ENCODE measurements at places on chromosomes 12 and 14.
A peak's percentile ranks its signal among the peaks of the same experiment; 100 is the strongest.

DNA sequence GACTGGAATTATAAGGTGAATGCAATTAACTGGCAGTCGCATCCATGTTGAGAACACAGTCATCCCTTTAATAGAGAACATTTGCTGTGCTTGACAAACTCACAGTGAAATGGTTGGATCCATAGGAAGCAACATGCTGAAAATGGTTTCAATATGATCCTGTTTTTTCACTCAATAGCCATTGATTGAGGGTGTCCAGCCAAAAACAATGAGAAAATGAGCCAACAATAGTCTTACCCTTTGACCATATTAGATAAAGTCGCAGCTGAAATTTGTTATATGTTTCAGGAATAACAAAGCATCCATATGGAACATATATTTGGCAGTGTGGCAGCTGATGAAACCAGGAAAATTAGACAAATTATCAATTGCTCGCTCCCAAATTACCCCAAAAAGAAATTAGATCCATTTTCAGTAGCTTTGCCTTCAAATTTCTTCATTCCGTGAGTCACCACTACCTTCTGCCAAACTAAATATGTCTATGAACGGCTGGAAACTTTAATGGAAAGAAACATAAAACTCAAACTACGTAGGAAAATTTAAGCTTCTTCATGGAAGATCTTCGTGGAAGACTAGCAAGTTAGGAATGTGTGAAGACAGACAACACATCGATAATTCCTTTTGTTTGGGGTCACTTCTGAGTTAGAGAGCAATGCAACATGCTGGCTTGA is 17.4 kb downstream of the IGF1 start:
- no peak for DNase-seq

GRCh38 chr14:35814371-35815005 is 5.4 kb upstream of the RALGAPA1 start:
- DNase-seq = peak; percentile 33

GRCh38 chr14:95236221-95236620 is 78.9 kb upstream of the DICER1 start:
- no peak for DNase-seq

DNA sequence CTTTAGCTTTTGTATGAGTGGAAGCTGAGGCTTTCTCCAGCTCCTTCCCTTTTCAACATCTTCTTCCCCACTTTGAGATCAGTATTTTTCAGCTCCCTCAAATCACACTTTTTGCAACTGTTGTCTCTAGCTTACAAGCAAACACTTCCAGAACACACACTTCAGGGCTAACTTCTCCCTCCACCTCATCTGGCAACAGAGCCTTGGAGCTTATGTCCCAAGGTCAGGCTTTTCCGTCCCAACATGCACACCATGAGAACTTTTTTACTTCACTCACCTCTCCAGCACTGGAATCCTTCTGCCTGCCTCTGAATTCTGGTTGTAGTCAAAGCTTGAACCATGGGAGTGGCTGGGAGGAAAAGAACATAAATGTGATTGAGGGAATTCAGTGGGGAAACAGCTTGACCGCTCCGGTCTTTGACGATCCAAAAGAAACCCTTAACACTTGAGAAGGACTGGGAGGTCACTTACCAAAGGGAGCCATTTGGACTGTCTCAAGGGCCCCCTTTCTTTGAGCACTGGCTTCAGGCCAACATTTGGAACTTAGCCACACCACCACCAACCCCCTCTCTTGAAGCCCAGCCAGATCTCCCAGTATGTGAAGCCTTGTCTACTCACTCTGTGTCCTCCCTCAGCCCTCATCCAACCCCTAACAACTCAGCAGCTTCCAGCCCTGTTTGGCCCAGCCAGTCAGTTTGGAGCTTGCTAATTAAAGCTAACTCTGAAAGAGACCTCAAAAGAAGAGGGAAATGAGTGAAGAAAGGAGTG is 3.9 kb upstream of the BLOC1S1 start:
- DNase-seq = no peak

- no peak for DNase-seq
These were observed 11.4 kb downstream of the ANKRD9 start for GRCh38 chr14:102497998-102498677.

- no peak for DNase-seq
These were observed 209.2 kb downstream of the ALX1 start for GRCh38 chr12:85489194-85489593.

- DNase-seq = no peak
These were observed 10.2 kb downstream of the VCPKMT start for GRCh38 chr14:50106178-50106577.

DNA sequence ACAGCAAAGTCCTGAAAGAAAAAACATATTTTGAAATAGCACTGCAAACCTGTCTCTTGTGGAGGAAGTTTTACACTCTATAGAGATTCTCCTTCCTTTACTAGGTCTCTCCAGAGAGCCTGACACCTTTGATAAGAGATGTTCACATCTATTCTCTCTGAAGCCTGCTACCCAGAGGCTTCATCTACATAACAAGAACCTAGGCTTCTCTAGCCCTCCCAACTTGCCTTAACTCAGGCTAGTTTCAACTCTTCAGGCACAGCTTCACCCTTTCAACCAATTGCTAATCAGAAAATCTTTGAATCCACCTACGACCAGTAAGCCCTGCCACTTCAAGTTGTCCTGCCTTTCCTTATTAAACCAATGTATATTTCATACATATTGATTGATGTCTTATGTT is 60.6 kb downstream of the IFNG start:
- no peak for DNase-seq

GRCh38 chr14:55245657-55246268 is 25.5 kb upstream of the FBXO34 start:
- DNase-seq = peak; percentile 54

- no peak for DNase-seq
These were observed 65.6 kb upstream of the ZDHHC17 start for GRCh38 chr12:76698316-76698715.

- no peak for DNase-seq
These were observed 842 bp upstream of the CISTR start for GRCh38 chr12:53752621-53753020.

- no peak for DNase-seq
These were observed 96.1 kb downstream of the CRADD start for GRCh38 chr12:93773122-93773871.

- DNase-seq = no peak
These were observed 29.2 kb downstream of the CRADD start for GRCh38 chr12:93706387-93706786.

DNA sequence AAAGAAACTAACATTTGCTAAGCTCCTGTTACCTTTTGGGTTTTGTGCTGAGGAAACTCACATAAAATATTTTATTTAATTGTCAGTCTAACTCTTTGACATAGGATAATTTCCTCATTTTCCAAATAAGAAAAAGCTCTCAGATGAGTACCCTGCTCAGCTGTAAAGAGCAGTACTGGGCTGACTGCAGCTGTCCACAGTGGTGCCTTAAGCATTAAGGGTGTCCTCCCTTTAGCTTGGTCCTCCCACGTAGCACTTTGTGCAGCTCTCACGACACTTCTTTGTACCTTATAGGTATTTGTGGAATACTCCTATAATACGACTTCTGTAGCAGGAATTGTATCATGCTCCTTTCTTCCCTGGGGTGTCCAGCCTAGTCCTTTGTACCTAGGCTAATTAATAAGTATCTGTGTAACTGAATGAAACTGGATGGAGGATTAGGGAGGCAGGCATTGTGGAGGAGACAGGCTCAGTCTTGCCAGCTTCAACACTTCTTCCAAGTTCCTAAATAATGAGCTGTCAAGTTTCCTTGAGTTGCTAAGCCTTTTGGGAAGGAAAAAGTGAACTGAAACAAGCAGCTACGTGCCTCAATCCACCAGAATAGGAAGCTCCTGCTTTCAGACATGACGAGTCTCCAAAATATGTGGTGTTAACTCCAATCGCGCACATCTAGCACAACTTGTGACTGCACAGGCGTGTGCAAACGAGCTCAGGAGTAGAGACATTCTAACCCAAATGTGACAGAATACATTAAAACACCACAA is 123.0 kb downstream of the SLC38A4 start:
- no peak for DNase-seq

GRCh38 chr12:20489645-20490044 is 121.3 kb downstream of the PDE3A start:
- DNase-seq = no peak

- no peak for DNase-seq
These were observed 41.5 kb downstream of the RERG start for GRCh38 chr12:15179672-15180071.

GRCh38 chr12:57242329-57242690 is 8.7 kb downstream of the STAC3 start:
- no peak for DNase-seq

- no peak for DNase-seq
These were observed 962 bp upstream of the KERA start for GRCh38 chr12:91058786-91059185.

- no peak for DNase-seq
These were observed 55.8 kb downstream of the TPCN1 start for GRCh38 chr12:113276946-113277500.

DNA sequence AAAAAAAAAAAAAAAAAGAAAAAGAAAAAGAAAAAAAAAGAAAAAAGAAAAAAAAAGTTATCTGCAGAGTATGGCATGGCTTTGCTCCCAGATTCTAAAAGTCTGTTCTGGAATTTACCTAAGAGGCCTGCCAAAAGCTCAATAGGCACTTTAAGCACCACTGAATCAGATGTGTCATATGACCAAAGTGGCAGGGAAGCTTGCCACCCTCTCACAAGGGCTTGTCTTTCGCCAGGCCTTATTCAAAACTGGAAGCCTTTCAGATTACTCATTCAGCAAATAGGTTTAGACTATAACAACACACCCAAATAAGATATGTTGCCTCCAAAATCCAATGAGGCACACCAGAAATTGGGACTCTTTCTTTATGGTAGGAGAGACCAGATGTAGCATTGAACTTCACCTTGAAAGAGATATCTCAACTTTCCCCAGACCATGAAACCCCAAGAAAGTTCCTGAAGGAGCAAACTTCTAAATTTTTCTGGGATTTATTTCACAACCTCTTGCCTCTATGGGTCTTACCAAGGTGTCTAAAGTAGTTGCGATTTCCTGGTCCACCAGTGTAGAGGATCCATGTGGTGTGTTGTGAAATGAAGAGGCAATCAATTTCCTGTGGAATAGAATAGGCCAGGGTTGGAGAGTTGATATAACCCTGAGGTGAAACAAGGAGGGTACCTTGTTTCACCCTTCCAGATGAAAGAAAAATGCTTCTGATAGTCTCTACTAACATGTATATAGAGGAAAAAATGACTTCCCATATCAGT is 218.8 kb downstream of the DAD1 start:
- no peak for DNase-seq

DNA sequence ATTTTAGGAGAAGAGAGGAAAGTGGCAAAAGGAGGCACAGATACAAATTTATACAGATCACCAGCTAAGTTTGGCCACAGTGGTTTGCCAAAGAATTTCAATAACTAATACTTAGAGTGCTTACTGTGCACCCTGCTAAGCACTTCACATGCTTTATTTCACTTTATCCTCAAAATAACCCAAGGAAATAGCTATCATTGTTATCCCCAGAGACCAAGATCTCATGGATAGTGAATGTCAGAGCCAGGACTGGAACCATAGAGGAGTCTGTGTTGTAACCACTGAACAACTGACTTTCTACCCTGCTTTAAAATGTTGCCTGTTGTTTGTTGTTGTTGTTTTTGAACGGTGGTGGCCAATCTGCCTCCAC is 1.3 kb upstream of the TCP11L2 start:
- DNase-seq = no peak

GRCh38 chr14:94123868-94124267 is 5.5 kb downstream of the IFI27L2 start:
- no peak for DNase-seq

- no peak for DNase-seq
These were observed 215.6 kb downstream of the SLC6A15 start for GRCh38 chr12:84696908-84697540.

GRCh38 chr12:64716839-64717455 is 42.3 kb downstream of the GNS start:
- no peak for DNase-seq

DNA sequence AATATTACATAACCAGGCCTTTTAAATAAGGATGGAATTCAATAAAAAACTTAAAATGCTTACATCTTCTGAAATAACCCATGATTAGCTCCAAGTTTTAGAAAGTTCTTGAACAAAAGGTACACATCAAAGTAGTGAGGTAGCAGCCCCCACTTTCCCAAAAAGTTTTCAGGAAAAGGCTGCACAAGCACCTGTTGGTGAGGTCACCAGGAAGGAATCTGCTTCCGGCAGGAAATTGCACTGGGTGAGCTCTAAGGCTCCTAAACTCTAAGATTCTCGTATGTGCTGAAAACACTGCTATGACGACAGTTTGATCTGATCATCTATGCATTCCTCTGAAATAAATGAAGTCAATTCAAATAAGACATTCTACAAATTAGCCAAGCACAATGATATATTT is 34.3 kb upstream of the TTC7B start:
- no peak for DNase-seq

GRCh38 chr14:96108061-96108795 is 69.1 kb downstream of the C14orf132 start:
- DNase-seq = no peak

GRCh38 chr12:52027085-52027843 is 20.5 kb downstream of the TAMALIN start:
- DNase-seq = no peak

DNA sequence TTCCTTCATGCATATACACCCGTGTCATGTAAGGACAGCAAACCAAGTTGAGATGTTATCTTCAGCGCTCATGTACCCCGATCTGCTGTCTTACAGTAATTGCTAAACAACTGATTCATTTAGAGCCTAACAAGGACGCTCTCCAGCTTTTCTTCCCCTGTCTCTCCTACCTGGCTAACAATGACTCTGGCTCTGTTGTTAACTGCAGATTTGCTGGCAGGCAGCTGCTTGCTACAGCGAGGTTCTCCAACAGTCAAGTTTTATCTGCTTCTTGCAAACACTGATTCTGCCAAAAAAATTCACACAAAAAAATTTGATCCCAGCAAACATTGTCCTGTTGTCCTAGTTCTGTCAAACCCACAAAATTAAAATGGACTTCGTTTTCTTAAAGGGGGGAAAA is 101.6 kb downstream of the OTX2 start:
- no peak for DNase-seq

- DNase-seq = no peak
These were observed 123.4 kb downstream of the KSR2 start for GRCh38 chr12:117845271-117845904.

DNA sequence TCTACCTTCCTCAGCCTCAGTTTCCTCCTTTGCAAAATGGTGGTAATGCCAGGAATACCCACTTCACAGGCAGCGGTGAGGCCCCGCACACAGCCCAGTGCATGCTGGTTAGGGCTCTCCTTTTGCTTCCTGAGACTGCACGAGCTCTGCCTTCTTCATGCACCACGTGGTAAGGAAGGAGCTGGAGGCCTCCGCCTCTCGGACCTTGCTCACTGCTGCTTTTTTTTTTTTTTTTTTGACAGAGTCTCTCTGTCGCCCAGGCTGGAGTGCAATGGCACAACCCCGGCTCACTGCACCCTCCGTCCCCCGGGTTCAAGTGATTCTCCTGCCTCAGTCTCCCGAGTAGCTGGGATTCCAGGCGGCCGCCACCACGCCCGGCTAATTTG is 18.1 kb downstream of the TAMALIN start:
- peak; percentile 52 for DNase-seq

GRCh38 chr14:88631091-88631490 is 68.3 kb downstream of the ZC3H14 start:
- DNase-seq = no peak

Data from stimulated activated naive CD4-positive, alpha-beta T cell (primary cell).